ENCODE measurements at places on chromosomes 3 and 15.

GRCh38 chr3:25586553-25586952 lies 78.2 kb downstream of the TOP2B start:
- no peak for DNase-seq

DNA sequence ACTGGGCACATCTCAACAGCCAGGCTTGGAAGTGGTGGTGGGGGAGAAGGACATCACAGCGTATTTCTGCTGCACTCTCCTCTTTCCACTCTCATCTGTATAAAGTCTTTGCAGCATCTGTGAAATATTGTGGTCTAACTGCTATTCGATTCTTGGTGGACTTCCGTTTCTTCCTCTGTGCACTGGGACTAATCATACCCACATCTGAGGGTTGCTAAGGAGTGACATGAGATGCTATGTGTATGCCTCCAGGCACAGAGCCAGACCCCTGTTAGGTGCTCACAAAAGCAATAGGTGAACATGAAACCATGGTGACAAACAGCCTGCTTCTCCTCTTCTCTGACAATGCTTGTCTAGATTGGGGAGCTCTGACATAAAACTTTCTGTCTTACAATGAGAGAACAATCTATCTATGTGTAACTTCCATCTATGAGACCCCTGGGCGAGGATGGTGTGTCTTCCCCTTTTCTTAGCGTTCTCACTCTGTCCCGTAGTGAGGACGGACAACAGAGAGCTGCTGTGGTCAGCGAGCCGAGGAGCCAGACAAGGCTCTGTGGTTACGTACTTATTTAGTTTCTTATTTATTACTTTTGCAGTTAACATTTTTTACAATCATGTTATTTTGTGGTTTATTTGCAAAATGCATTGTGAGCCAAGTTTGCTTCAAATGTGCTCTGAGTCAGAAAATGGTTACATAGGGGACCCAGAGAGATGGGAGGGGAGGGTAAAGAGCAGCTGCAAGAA lies 196.7 kb upstream of the TPRG1 start:
- no peak for DNase-seq

GRCh38 chr3:23795096-23795495 lies 10.7 kb upstream of the UBE2E1 start:
- DNase-seq: no peak

- DNase-seq: no peak
Measured at GRCh38 chr15:95897651-95898050, 432.8 kb upstream of the NR2F2 start.

GRCh38 chr3:102290241-102290640 lies 144.6 kb upstream of the ZPLD1 start:
- DNase-seq: no peak

- peak; percentile 63 for DNase-seq
Measured at GRCh38 chr15:56744701-56745683, 11.7 kb upstream of the ZNF280D start.
